IMR-90 (cell line): ENCODE measurements at places on chromosomes 3 and 15. TPM values are rescaled to one million over a fixed set of nuclear protein-coding genes. Genes with fewer than 3 reads are reported as not detected.

The PRSS50 gene
- not detected in 2 replicates for total RNA-seq

GRCh38 chr3:139660269-139660668 is 17.5 kb downstream of the NMNAT3 start:
- no peak for DNase-seq

DNA sequence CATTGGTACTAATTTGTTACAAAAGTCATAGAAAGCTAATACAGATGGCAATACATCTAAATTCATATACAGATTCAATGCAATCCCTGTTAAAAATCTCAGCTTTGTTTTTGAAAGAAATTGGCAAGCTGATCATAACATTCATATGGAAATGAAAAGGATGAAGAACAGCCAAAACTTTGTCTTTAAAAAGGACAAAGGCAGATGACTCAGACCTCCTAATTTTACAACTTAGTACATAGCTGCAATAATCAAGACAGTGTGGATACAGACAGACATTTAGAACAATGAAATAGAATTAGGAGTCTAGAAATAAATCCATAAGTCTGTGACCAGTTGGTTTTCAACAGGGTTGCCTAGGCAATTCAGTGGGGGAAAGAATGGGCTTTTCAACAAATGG is 63.3 kb downstream of the AQP9 start:
- DNase-seq = peak; percentile 45

The KCNH8 gene
- total RNA-seq = not detected in 2 replicates

- DNase-seq = peak; percentile 96
Measured at GRCh38 chr3:172749230-172749965, 1.1 kb upstream of the ECT2 start.

The AHSG gene
- not detected in 2 replicates for total RNA-seq

GRCh38 chr3:37026851-37027250 is 33.5 kb downstream of the MLH1 start:
- DNase-seq = no peak

GRCh38 chr3:157370867-157371266 is 65.8 kb upstream of the PTX3 start:
- no peak for DNase-seq
